ENCODE measurements at places on chromosomes 16 and 17.

GRCh38 chr17:83067718-83068261, 11.6 kb upstream of the METRNL start:
- peak; percentile 44 for DNase-seq

GRCh38 chr17:7184091-7184488, 4.9 kb upstream of the ASGR1 start:
- DNase-seq: no peak

DNA sequence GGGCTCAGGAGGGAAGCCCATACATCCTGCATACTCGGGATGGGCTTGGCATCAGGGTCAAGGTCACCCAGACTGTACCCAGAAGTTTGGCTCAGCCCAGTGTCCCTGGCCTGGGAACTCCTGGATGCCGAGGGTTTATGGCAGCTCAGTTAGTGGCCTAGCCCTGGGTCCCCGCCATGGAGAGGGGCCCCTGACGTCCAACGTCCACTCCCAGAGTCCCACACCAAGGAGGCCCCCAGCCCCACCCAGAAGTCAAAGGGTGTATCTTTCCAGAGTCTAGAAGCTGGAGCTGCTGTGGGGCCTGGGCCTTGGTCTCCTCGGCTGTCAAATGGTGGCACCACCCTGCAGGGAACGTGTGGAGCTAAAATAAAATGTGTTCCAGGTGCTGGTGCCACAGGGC, 76.4 kb downstream of the SREBF1 start:
- no peak for DNase-seq

DNA sequence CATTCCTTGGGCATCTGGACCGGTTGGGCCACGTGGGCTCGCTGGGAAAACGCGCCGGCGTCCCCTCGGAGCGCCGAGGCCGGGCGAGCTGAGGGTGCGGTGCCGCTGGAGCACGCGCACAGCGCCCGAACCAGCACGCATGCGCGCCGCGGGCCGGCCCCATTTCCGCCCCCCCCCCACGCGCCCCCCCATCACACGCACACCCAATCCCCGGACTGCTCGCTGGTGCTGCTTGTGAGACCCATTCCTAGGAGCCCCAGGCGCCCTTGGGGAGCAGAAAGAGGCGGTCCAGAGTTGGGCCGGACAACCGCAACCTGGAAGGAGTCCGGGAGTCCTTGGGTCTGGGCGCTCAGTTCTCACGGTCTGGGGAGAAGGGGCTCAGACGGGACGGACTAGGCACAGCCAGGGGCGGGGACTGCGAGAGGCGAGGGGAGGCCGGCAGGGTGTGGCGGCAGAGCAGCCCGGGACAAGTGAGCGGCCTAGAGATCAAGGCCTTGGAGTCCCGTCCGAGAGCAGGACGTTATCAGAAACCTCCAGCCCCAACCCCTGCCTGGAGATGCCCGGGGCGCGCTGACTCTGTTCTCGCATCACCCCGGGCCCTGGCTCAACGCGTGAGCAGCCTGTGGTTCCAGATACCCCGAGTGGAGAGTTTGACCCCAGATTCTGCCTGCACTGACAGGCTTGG, 6.0 kb upstream of the CBX8 start:
- no peak for DNase-seq

GRCh38 chr17:6775871-6776405, at the start of gene FBXO39:
TSS of gene FBXO39 (plus strand) at chr17:6776215. CDS start at chr17:6779869, 3,654 bp downstream.
- no peak for DNase-seq

- DNase-seq: no peak
Measured at GRCh38 chr17:68102318-68102758, 66.8 kb downstream of the KPNA2 start.
